AG10803 (cell line): ENCODE measurements at places on chromosomes 13 and 19.

DNA sequence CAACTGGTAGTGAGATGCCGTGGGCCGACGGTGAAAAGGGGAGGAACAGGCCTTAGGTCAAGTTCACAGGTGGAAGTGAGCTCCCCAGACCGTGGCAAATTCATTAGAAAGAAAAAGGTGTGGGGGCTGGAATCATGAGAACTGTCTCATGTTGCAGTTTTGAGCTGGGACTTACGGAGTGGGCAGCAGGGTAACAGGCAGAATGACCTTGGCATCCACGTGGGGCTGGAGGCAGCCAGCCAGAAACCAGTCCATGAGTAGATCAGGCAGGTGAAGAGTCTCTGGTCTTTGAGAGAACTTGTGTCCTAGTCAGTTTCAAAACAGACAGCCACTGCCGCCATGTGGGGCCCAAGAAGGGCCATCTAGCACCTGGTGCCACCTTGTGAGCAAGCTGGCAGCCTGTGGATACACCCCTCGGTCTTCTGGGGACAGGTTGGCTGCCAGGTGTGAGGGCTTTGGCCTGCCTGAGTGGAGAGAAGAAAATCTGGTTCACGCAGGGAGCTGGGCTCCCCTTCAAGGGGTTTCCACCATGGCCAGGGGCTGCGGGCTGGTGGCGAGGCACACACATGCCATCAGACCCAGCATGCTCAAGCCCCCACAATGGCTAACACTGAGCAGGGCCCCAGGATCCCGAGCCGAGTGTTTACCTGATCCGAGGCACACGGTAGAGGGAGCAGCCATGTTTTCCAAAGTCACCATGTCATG lies 23.9 kb downstream of the TSSK6 start:
- no peak for DNase-seq

DNA sequence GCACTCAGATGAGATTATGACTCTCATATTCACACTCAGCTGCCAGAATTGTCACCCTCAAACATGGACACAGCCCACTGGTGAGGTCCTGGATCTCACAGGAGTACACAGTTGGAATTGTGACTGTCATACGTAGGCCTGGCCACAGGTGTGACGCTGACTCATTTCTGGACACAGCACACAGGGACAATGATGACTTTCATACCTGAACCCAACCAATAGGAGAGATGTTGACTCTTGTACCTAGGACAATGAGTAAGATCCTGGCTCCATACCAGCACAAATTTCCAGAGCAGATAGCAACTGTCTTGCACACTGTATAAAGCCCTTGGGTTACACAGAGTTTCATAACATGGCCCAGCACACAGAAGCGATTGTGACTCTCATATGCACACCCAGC lies 46.4 kb downstream of the ZNF85 start:
- DNase-seq: no peak

DNA sequence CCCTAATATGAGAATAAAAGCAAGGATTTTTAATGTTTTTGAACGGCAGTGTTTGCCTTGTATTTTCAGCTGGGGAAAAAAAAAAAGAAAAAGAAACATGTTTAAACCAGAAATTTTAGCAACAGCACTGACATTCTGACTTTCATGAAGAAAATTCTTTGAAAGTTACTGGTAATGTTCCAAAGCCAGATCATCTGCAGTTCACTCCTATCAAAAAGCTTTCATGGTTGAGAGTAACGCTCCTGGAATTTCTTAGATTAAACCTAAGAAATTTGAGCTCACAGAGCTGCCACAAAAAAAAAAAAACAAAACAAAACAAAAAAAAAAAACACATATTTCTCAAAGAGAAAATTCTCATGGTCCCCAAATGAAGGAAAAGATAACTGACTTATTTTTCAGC lies 1106.7 kb downstream of the EFNB2 start:
- DNase-seq: no peak

DNA sequence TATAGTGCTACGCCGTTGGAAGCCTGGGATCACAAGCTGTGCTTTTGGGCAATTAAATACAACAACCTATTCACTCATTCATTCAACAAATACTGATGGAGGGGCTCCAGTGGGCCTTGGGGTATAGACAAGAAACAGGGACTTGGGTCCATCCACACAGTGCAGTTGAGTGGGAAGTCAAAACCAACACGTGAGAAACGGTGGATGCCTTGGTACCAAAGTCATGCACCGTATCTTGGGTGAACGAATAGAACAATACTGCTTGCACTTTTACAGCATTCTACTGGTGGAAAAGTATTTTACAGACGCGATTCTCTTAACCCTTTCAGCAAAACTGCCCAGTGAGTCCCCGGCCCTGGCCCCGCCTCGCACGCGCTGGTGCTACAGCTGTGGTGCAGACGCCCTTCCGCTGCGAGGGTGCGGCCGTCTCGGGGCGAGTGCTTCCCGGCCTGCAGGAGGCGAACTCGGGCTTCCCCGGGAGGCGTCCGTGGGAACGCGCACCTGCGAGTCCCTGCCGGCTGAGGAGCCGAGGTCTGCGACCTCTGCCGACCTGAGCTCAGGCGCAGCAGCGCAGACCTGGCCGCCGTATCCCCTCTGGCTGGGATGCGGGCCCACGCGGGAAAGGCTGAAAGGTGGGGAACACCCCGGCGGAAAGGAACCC lies 8.3 kb downstream of the TNFRSF19 start:
- peak; percentile 73 for DNase-seq

DNA sequence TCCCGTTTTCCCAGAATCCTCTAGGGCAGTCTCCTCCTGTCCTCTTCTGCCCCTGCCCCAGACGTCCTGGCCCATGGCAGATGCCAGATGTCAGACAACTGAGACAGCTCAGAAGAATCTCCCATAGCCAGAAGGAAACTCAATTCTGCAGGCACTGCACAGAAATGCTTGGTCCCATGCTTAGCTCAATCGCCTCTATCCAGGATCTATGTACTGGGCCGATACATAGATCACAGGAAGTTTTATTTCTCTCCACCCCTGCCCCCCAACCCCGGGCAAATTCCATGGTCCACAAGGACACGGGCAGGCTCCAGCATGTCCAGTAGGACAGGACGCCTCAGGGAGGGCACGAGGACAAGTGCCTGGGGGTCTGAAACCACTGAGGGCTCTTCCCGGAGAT lies 4.8 kb downstream of the MBD3 start:
- no peak for DNase-seq

GRCh38 chr13:92461402-92461801 lies 765.2 kb upstream of the GPC6 start:
- DNase-seq: no peak
